ENCODE measurements at places on chromosomes 11 and 22.
A peak's percentile ranks its signal among the peaks of the same experiment; 100 is the strongest.

- peak; percentile 1 for DNase-seq
These were observed 123.9 kb downstream of the PAX6 start for GRCh38 chr11:31687256-31687655.

GRCh38 chr11:63974259-63975143 lies at the start of gene COX8A:
Gene COX8A, plus strand, starts transcription at chr11:63974620. Its CDS starts 61 bp downstream, at chr11:63974681.
- peak; percentile 100 for DNase-seq

DNA sequence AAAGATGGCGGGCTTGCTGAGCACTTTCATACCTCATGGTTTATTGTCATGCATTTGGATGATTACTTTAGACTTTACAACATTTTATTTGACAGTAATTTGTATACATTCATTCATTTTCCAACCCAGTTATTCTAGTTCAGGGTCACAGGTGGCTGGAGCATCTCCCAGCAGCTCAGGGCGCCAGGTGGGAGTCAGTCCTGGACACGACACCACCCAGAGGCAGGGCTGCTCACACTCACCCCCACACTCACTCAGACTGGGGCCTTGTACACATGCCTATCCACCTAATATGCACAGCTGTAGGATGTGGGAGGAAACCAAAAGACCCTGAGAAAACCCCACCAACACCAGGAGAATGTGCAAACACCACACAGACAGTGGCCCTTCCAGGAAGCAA lies 123.9 kb downstream of the OPCML start:
- no peak for DNase-seq

DNA sequence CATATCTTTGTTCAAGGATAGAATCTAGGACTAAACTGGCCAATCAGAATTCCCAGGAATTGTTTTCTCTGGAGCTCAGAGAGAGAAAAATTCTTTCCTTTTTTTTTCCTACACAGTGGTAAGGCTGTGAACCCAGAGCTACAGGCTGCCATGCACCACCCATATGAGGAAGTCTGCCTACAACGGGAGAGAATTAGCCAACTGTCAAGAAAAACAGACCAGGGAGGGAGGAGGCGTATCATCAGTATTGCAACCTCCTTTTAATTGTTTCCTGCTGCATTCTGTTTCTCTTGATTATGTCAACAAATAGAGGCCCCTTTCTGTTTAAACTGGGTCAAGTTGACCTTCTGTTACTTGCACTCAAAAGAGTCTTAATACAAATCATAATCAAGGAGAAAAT lies 176.5 kb upstream of the UBASH3B start:
- no peak for DNase-seq

All from MV-4-11 (cell line).